Adipocyte (in vitro differentiated cells): ENCODE measurements at places on chromosomes 11 and 22.

DNA sequence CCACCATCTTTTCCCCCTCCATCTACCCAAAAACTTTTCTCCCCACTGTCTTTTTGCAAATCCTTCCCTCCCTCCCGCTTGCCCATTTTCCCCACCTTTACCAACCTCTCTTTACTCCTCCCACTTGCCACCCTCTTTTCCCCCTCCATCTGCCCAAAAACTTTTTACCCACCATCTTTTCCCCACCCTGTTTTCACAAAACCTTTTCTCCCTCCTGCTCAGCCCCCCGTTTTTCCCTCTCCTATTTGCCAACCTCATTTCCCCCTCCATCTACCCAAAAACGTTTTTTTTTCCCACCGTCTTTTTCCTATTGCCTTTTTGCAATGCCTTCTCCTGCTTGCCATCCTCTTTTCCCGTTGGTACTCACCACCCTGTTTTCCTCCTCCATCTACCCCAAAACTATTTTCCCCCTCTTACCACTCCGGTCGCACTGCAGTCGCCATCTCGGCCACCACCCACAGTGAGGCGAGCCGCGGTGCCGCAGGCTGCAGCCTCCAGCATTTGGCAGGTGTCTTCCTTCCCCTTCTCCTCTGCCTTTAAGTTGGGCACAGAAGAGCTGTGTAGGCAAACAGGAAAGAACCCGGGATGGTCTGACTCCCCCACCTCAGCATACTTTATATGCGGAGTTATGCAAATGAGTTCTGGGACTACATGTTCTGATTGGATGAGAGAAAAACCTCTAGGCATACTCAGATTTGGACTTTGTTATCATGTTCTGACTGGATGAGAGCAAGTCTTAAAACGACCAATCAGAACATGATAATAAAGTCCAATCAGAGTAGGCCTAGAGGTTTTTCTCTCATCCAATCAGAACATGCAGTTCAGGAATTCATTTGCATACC is 121.2 kb upstream of the VPREB1 start:
- DNase-seq = no peak

GRCh38 chr22:30235687-30236170 is 10.8 kb downstream of the LIF start:
- DNase-seq = peak; percentile 77

- DNase-seq = no peak
Observed at GRCh38 chr11:84790849-84791427, 836.2 kb downstream of the DLG2 start.

GRCh38 chr11:128745311-128746136 is 51.7 kb downstream of the FLI1 start:
- DNase-seq = peak; percentile 30

GRCh38 chr22:45248832-45249561 is 8.3 kb upstream of the KIAA0930 start:
- no peak for DNase-seq

DNA sequence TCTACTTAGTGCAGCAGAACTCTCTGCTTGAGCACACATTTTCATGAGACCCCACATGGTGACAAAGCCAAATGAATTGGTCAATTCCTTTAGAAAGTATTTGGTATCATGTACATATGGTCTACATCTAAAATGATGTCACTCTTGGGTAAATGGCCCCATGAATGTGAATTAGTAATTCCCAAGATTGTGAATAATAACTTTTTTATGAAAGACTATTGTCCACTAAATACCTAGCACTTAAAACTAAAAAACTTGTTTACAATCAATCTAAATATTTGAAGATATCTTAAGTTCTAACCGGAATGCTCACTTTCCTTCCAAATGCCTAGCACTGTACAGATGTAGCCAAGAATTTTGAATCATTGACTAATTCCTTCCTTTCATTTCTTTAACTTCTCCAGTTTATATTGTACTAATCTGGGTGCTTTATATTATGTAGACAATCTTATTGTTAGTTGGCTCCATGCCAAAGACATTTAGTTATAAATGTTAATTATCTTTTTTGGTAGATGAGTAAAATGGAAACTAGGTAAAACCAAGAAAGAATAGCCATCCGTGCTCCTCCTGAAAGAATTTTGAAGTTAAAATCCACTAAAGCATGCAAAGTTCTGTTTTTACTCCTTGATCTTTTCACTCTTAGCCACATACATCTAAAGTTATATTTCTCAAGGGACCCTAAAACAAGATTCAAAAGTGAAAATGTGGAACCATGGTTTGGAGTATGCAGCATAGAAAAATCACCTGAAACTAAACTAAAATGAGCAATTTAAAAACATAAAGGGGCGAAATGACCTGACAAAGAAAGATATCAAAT is 145.0 kb upstream of the ARHGAP20 start:
- peak; percentile 59 for DNase-seq

GRCh38 chr22:31742115-31742514 is 7.8 kb downstream of the PRR14L start:
- DNase-seq = no peak

- DNase-seq = peak; percentile 67
Observed at GRCh38 chr11:46865340-46865739, 19.3 kb upstream of the CKAP5 start.

DNA sequence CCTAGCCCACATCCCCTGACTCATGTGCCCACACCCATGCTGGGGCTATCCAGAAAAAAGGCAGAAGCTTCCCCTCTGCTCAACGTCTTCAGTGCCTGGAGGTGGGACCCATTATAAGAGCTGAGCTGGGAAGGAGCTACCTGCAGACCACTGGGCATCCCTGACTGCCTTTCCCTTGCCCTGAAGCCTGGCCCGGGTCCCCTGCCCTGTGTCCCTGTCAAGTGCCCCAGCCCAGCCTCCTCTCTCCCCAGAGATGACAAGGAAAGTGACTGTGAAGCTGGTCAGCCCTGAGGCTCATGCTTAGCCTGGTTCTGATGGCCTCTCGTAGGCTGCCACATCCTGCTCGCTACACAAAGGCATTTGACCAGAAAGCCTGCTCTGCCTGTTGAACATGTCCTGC is 140.4 kb downstream of the PARVA start:
- DNase-seq = no peak

- no peak for DNase-seq
Observed at GRCh38 chr11:18455686-18456372, at the start of gene LDHAL6A. Gene LDHAL6A, plus strand, starts transcription at chr11:18455856. Its CDS starts 825 bp downstream, at chr11:18456681.

GRCh38 chr11:127679816-127680545 is 679.4 kb upstream of the KIRREL3 start:
- DNase-seq = no peak
